Hematopoietic multipotent progenitor cell treated with erythropoietin and hydrocortisone succinate and interleukin-3 and kit ligand, for 17 days (in vitro differentiated cells): ENCODE measurements at places on chromosomes 4 and X.
A peak's percentile ranks its signal among the peaks of the same experiment; 100 is the strongest.

DNA sequence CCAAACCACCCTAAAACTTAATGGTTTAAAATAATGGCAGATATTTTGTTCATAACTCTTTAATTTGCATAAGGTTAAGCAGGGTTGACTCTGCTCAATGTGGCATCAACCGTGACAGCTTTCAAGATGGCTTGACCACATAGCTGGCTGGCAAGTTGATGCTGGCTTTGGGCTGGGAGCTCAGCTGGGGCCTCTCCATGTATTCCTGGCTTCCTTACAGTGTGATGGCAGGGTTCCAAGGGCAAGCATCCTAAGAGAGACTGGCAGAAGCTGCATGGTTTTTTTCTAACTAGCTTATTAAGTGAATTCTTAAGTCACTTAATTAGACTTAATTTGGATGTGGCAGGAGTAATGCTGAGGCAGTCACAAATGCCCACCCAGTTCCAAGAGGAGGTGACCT is 4.5 kb downstream of the RP2 start:
- DNase-seq, result no peak

DNA sequence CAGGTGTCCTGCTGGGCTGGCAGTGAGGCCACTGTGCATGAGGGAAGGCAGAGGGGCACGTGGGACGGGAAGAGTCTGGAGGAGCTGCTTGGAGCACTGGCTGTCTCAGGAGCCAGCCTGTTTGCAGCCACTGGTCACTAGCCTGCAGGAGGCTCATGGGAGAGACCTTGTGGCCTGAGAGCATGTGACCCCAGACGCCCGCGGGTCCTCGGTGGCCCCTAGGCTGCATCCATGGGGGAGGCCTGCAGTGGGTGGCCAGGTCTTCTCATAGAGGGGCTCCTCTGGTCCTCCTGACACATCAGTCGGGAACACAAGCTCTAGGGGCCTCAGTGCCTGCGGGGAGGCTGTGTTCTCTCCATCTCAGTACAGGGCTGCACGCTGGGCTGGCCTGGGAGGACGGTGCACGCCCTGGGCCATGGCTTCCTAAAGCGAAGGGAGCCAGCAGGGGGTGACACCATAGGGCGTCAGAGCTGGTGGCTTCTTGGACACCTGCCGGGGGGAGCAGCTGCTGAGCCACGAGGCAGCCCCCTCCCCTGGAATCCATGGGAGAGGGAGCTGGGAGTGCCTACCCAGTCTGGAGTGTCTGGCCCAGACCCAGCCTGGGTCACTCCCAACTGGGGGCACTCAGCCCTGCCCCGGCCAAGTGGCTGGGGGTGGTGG is 12.3 kb downstream of the NAT8L start:
- DNase-seq, result no peak

GRCh38 chrX:44343412-44344141 is at the start of gene EFHC2:
EFHC2 (minus strand) TSS chrX:44343672; CDS start chrX:44343588, 84 bp downstream.
- DNase-seq, result no peak

DNA sequence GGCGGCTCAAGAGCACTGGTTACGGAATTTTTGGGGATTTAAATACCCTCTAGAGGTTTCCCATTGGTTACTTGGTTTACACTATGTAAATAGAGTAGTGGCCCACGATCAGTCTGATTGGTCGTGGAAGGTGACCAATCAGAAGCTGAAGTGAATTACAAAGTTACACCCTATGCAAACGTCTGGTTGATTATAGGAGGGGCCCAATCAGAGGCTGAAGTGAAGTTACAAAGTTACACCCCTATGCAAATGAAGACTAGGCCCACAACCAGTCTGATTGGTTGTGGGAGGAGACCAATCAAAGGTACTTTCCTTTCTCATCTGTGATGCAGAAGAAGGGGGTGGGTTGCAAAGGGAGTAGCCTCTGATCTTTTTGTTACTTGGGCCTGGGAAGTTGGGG is 45.1 kb upstream of the HSD17B10 start:
- no peak for DNase-seq

DNA sequence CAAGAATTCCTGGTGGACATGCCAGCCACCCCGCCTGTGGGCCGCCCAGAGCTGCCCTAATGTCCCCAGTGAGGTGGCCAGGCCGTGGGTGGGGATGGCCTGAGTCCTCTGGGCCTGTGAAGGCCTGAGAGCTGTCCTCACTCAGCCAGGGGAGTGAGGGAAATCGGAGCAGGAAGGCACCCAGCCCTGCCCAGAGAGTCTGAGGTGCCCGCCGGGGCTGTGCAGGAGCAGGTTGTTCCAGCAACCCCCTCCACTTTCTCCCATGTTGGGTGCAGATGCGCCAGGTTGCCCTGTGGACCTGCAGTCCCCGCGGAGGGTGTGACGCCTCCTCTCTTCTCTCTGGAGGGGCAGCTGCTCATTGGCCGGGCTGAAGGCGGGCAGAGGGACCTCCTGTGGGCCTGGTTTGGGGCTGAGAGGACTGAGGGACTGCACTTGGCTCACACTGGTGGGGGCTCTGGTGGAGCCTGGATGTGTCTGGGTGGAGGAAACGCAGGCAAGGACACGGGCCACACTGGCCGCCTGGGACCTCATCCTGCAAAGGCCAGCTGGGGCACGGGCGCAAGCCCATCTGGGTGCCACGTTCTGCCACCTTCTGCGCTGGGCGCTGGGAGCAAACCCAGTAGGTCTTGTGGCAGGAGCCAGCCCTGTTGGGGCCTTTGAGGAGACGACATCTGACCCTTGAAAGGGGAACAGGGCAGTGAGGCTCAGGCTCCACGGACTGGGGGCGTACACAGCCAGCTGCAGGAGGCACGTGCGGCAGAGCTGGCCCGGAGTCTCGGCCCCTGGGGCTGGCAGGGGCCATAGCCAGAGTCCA is 14.0 kb downstream of the DOK7 start:
- no peak for DNase-seq

GRCh38 chr4:76694056-76694455 is 203.9 kb downstream of the SOWAHB start:
- no peak for DNase-seq

DNA sequence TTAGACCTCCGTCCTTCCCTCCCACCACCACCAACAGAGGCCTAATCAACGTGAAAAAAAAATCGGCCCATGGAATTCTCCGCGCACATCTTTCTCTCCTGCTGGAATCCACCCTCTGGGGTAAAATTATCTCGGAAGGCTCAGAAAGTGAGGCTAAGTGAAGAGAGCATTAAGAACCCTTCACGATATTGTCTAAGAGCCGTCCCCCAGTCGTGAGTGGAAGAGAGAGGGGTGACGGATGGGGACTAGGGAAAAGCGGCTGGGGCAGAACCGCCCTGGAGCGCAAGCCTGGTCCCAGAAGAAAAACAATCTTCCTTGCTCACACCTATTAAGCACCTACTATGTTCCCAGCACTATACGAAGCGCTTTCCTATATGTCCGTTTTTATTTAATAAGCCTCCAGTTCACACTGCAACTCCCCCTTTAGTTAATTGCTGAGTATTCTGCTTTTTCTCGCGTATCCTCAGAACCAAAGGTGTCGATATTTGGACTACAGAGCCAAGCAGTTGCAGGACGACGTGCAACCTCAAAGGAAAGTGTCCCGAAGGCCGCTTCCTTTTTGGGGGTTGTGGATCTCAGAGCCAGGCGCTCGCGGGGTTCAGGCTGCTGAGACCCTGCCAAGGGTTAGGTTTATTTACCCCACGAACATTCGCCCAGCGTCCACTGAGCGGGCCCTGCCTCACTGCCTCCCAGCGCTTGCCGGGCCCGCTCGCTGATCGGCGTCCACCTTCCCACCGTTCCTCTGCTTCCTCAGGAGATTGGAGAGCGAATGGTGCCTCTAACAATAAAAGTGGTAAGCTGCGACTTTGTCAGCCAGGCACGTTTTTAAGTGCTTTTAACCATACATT is 889 bp downstream of the MGARP start:
- DNase-seq, result no peak

DNA sequence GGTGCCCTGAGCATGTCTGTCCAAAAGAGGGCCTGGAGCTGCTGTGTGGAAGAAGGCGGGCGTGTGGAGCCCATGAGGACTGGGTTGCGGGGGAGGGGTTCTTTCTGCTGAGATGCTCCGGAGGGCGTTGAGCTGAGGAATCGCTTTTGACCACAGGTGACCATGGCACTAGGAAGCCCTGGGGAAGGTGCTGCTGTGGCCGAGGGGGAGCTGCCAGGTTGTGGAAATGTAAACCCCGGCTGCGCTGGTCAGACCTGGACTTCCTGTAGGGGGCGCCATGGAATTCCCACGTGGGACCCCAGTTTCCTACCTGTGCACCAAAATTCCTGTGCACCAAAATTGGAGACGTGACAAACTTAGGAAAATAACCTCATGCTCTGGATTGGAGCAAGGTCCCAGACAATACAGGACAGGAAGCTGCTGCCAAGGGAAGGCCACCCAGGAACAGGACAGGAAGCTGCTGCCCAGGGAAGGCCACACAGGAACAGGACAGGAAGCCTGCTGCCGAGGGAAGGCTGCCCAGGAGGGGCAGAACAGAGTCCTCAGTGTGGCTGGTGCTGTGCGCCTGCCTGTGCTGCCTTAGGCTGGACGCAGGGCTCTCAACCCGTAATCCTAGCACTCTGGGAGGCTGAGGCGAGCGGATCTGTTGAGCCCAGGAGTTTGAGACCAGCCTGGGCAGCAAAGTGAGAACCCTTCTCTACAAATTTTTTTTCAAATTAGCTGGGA is 28.4 kb upstream of the UVSSA start:
- DNase-seq, result peak; percentile 25

DNA sequence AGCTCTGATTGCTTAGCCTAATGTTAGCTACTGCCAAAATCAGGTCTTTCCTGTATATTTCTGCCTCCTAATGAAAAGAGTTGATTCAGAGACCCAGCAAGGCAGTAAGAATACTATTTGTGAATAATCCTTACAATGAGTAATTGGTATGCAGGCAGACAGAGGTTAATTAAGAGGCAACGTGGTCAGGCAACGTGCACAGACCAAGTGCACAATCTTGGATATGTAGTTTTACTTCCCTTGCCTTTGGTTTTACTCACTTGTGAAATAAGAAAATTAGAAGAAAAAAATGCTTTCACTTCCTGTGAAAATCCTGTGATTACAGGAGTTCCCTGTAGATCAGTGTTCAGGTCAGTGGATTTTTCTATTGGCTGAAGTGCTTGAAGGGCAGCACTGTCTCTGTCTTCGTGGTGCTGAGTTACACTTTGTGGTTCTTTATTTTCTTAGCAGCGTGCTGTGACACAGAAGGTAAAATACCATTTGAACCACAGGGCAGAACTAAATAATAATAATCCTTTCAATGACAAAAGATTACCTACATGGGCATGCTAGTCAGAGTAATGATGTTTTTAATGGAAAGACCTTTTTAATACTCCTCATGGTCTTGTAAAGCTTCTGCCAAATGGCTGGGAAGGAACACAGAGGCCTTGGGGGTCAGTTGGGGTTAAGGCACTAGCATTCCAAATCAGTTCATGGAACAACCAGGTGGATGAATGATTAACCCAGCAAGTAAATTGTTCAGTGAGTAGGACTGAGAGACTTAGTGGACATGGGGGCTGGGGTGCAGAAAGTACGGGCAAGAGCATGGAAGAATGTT is 430.9 kb downstream of the MAPK10 start:
- DNase-seq, result no peak

GRCh38 chr4:147830987-147831386 is 99.1 kb downstream of the ARHGAP10 start:
- DNase-seq, result no peak

GRCh38 chrX:47863187-47863586 is 26.5 kb downstream of the ZNF81 start:
- no peak for DNase-seq

GRCh38 chr4:37909332-37910090 is 18.6 kb downstream of the TBC1D1 start:
- DNase-seq, result no peak

DNA sequence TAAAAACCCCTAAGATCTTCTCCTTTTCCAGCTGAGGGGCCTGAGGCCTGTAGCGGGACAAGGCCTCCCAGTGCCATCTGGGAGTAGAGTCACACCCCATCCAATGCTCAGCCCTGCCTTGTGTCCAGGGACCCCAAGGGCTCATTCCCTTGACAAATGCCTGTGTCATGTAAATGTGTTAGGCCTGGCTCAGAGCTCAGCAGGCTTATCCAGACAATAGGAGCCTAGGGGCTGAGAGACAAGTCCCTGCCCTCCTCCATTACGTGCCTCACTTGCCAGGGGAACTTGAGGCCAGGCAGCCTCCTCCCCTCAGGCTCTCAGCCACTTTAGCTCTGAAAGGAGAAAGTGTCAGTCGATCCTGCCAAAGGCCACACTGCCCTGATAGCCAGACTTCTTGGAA is 166.8 kb upstream of the MAMLD1 start:
- no peak for DNase-seq

DNA sequence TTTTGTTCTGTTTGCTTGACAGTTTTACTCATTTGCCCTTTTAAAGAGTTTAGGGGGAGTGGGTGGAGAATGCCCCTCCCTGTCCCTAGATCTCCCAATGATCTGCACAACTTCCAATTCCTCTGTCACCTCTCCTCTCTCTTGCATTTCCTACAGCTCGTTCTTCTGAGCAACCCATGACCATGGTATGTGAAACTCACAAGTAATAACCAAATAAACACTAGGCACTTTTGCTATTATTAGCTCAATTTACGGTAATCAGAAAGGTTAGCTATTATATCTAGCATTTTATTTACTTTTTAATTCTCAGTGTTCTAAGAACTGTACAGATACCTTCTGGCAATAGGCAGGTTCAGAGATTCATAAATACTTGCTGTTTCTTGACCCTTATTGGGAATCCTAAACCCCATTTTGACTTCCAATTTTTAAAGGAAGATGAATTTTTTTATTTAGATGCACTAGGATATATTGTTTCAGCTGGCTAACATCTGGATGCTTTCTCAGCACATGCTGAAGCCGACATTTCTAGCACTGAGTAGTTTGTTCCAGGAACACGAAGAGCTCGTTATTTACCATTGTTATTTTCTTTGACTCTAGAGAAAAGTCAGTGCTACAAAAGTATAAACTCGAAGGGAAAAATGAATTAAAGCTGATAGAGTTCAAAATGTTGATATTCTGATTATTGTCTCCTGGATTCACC is 194.7 kb upstream of the TLL1 start:
- DNase-seq, result no peak

DNA sequence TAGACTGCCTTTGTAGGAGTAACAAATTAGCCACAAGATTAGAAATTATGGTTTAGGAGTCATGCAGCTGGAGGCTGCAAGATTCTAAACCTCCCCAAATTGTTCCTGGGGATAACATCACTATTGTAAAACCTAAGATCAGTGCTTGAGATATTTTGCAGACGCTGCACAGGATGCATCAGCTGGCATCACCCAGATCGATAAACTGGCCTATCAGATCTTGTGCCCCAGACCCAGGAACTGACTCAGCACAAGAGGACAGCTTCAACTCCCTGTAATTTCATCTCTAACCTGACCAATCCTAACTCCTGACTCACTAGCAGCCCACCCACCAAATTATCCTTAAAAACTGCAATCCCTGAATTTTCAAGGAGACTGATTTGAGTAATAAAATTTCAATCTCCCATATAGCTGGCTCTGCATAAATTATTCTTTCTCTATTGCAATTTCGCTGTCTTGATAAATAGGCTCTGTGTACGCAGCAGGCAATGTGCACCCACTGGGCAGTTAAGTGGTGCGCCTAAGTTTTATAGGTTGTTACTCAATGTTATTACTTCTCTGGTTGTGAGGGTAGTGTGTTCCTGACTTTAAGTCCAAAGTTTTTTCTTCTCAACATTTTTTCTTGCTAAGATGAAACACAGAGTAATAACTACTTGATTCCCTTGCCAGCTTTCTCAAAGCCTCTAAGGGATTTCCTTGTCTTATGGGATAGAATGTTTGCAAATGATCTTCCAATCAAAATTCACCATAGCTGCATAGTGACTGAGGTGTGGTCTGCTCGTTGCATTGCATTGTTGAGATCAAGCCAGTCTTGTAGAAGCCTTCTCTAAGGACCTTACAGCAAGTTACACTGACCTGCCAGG is 312.3 kb upstream of the DKK2 start:
- DNase-seq, result no peak

- no peak for DNase-seq
Observed at GRCh38 chr4:120692964-120693363, 229.6 kb downstream of the PRDM5 start.
